ENCODE measurements at places on chromosomes 5 and 9.

GRCh38 chr5:84635235-84636055, 250.8 kb upstream of the EDIL3 start:
- DNase-seq, result no peak

- no peak for DNase-seq
Measured at GRCh38 chr5:112159435-112159834, 259.6 kb downstream of the EPB41L4A start.

GRCh38 chr9:27633764-27634163, 60.5 kb upstream of the C9orf72 start:
- no peak for DNase-seq

- no peak for DNase-seq
Measured at GRCh38 chr5:146059460-146060220, 45.7 kb downstream of the PLAC8L1 start.

GRCh38 chr9:23695572-23695971, 130.5 kb downstream of the ELAVL2 start:
- DNase-seq, result no peak

DNA sequence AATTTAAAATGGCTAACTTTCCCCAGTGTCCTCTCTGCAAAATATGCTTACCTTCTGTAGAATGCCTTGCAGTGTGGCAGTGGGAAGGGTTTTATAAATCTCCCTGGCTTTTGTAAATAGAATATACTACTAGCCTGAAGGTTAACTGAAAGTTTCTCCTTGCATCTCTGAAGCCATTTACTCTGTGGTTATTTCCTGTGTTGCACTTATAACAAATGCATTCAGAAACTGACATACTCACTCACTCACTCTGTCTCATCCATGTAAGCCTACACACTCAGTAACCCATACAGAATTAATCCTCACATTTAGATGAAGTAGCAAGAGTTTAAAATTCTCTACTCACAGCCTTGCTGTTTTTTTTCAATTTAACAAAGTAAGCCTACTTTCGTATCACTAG, 87.1 kb upstream of the SH3GL2 start:
- no peak for DNase-seq

- DNase-seq, result no peak
Measured at GRCh38 chr5:124963236-124963919, 216.9 kb upstream of the ZNF608 start.

DNA sequence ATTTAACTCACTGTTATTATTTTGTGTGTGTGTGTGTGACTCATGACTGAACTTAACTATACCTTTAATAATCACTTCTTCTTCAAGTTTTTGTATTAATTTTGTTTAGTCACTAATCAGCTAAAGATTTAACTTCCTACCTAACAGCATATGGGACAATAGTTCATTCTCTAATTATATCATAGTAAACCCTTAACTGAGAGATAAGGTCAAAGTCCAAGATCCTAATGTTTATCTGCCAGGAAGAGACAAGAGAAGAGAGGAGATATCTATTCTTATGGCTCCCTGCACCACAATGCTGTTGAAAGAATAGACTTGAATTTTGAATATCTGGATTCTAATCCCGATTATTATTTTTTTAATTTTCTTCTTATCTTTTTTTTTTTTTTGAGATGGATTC, 28.1 kb downstream of the FREM1 start:
- DNase-seq, result no peak

DNA sequence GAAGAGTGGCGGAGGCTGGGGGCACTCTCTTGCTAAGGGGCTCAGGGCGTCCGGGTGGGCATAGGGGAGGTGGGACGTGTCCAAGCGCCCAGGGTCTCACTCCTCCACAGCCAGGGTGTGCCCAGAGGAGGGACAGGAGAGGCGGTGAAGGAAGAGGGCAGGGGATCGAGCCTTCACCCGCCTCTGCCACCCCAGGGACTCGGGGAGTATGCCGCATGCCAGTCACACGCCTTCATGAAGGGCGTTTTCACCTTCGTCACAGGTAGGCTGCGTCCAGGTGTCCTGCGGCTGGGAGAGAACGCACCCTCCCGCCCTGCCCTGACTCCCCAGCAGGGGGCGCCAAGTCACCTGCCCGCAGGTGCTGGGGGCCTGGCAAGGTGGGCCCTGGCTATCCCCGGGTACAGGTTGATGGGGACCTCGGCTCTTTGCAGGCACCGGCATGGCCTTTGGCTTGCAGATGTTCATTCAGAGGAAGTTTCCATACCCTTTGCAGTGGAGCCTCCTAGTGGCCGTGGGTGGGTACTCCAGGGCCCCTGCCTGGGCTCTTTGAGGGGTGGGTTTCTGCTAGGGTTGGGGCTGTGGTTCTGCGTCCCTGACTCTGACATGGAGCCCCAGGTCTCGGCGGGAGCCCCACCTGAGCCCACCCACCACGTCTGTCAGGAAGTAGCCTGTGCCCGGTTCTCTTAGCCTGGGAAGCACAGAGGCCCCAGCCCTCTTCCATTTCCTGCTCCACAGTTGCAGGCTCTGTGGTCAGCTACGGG, 552 bp downstream of the TMEM141 start:
- DNase-seq, result peak; percentile 53

DNA sequence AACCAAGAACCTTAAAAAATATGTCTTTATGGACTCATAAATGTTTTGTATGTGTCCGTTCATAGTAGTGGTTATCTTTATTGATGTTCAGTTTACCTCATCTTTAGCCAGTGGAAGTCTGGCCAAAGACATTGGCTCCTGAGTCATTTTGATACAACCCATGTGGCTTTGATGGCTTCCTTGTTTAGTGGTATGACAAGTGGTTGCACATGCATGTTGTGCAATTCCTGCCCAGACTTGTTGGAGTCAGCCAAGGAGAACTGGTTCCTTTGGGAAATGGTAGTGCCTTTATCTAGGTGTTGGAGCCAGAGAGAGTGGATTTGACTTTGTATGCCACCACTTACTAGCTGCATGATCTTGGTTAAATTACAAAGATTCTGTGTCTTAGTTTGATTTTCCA, 94.3 kb downstream of the RPS23 start:
- no peak for DNase-seq

GRCh38 chr5:84605241-84605640, 220.6 kb upstream of the EDIL3 start:
- DNase-seq, result no peak

DNA sequence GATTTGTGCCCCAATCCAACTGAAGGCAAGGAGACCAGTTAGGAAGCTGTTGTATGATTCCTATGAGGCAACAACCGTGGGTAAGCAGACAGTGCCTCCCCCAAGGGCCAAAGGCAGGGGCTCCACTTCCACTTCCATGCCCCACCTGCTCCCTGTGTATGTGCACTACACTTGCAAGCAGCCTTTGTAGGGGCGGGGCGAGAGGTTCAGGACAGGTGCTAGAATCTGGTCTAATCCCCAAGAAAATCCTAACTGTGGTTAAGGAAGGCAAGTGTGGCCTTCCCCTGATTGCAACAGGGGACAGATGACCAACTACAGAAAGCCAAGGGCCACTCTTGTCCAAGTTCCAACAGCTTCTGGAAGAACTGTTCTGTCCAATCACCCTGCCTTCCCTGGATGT, 41.7 kb downstream of the B4GALT1 start:
- DNase-seq, result no peak

DNA sequence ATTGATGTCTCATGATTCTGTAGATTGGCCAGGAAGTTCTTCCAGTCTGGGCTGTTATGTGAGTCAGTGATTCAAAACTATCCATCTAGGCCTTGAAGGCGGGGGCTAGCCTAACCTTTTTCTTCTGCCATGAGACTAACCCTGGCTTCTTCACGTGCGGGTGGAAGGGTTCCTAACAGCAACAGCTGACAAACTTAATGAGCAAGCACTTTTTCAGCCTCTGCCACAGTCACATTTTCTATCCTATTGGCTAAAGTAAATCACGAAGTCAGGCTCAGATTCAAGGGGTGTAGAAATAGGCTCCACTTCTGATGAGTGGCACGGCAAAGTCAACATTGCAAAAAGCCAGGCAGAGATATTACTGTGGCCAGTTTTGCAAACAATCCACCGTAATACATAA, 68.4 kb downstream of the STK32A start:
- no peak for DNase-seq

GRCh38 chr9:130182381-130182909, 10.2 kb downstream of the NCS1 start:
- DNase-seq, result no peak

GRCh38 chr5:145847499-145848497, 12.7 kb upstream of the PRELID2 start:
- DNase-seq, result no peak

- DNase-seq, result no peak
Measured at GRCh38 chr5:62576570-62577170, 1.9 kb upstream of the LRRC70 start.

- no peak for DNase-seq
Measured at GRCh38 chr5:59328709-59329296, 564.7 kb downstream of the PDE4D start.

- no peak for DNase-seq
Measured at GRCh38 chr9:89885156-89885555, 280.3 kb downstream of the GADD45G start.

- DNase-seq, result no peak
Measured at GRCh38 chr5:33227746-33228145, 213.0 kb upstream of the TARS1 start.

GRCh38 chr5:3218916-3219650, 376.5 kb upstream of the IRX1 start:
- DNase-seq, result no peak

DNA sequence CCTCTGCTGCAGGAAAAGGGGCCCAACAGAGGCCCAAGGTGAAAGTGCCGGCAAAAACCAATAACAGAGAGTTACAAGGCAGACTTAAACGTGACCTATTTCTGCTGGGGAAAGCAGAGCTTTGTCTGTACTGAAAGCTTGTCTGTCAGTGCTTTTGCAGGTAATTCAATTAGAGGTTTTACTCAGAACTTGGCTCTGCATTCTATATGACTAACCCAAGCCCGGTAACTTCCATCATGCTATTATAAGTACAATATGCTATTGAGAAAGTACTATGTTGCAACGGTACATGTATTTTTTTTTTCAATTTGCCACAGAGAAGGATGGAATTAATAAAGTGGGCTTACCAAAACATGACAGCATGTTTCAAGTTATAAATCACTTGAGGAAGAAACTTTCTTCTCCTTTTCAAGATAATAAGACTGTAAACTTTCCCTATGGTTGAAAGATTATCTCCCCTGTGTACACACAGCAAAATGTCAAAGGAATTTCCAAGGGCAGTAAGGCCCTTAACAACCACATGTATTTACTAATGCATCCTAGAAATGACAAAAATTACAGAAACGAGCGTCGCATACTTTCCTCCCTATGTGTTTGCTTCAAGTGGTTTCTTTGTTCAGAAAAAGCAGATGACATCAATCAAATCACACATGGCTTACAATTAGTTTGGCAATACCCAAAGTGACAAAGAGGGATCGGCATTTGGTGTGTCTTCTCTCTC, 282.4 kb downstream of the EFNA5 start:
- no peak for DNase-seq

GRCh38 chr9:75903785-75904360, 13.4 kb downstream of the PCSK5 start:
- no peak for DNase-seq

GRCh38 chr5:160649304-160649703, 202.7 kb downstream of the ATP10B start:
- no peak for DNase-seq

- no peak for DNase-seq
Measured at GRCh38 chr5:176621661-176622079, 8.7 kb downstream of the SNCB start.

GRCh38 chr5:12013351-12013750, 109.1 kb upstream of the CTNND2 start:
- DNase-seq, result no peak

GRCh38 chr5:33242277-33242676, 198.5 kb upstream of the TARS1 start:
- no peak for DNase-seq

DNA sequence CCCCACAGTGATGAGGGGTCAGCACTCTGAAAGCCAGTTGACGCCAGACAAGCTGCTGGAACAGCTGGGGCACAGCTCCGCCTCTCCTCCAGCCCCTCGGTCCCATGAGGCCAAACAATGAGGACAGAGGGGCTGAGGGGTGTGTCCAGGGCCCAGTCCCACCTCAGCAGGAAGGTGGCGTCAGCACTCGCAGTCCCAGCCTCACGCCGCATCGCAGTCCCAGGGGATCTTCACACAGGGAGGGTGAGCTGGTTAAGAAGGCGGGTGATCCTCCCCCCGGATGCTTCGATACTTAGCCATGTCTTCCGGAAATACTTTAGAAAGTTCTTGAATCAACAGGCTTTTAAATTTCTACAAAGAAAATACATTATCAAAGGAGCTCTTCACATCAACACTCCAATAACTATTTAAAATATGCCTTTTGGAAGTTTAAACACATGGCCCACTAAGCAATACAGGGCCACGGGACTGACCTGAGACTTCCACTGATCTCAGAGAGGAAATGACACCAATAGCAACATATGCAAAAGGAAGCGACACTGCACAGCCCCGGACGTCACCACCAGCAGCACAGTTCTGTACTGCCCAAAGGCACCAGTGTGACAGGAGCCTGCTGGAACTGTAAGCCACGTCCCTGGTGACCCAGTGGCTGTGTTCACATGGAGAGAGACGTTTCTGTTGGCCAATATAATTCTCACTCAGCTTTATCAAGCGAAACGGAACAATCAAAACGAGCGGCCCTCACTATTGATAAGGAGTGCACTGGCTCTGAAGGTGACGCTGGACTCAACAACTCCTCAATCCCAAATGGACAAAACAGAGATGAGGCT, 5.9 kb downstream of the MED10 start:
- no peak for DNase-seq

- DNase-seq, result no peak
Measured at GRCh38 chr5:117299936-117300328, 725.3 kb upstream of the SEMA6A start.

- no peak for DNase-seq
Measured at GRCh38 chr5:107893642-107894041, 222.9 kb upstream of the EFNA5 start.

DNA sequence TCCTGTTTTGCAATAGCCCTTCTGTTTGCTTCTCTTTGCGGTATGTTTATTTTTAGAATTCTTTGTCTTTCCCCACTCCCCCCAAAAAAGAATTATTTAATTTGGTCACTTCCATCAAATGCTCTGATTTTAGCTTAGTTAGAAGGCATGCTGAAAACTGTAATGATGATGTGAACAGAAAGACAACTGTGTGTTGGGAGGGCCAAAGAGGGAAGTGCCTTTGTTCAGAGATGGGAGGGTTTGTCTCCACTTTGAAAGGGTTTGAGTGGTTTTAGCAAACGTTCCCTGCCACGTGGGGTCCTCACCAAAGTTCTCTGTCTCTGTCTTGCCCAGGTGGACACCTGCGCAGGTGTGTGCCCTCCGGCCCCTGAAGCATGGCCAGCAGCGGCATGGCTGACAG, 41.9 kb downstream of the SYK start:
- DNase-seq, result no peak

GRCh38 chr9:20219437-20219836, 402.9 kb downstream of the MLLT3 start:
- no peak for DNase-seq

All from stimulated activated CD4-positive, alpha-beta T cell treated with anti-CD3 and anti-CD28 coated beads, Interleukin-1b, Interleukin-23, amount 100 ng/mL, for 4 hours (primary cell).